ENCODE measurements at places on chromosomes 11 and 22.

- DNase-seq = no peak
These were observed 63.2 kb downstream of the ZBTB16 start for GRCh38 chr11:114122686-114123085.

GRCh38 chr11:86888164-86889000, 66.8 kb downstream of the FZD4 start:
- no peak for DNase-seq

DNA sequence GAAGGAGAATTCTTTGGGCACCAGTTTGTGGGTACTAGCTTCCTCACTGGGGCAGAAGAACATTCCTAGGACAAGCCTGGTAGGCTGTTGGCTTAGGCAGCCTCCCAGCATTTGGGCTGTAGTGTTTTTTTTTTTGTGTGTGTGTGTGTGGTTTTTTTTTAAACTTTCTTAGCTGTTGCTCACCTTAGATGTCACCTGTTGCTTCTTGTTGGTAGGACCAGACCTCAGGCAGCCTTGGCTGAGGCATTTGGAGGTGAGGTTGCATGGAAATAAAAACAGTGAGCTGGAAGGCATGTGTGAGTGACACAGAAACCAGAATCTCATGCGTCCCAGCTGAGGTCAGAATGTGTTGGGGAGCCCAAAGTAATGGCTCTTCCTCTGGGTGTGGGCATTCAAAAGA, 21.3 kb downstream of the AMPD3 start:
- DNase-seq = no peak

GRCh38 chr11:58576887-58577471, 1.3 kb upstream of the LPXN start:
- peak; percentile 36 for DNase-seq

GRCh38 chr22:38820020-38820419, 23.8 kb downstream of the NPTXR start:
- no peak for DNase-seq

DNA sequence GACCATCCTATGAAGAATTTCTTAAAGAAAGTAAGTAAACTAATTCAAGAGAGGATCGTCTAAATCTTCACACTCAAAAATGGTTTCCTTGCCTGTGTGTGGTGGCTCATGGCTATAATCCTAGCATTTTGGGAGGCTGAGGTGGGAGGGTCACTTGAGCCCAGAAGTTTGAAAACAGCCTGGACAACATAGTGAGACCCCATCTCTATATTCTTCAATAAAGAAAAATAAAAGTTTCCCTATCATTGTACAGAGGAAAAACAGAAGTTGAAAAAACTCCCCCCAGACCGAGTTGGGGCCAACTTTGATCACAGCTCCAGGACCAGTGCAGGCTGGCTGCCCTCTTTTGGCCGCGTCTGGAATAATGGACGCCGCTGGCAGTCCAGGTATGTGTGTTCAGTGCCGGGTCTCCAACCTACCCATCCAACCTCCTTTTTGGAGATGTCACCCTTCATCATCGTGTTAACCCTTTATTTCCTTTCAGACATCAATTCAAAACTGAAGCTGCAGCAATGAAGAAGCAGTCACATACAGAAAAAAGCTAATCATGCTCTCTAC, 3.0 kb downstream of the RPS25 start:
- DNase-seq = no peak

DNA sequence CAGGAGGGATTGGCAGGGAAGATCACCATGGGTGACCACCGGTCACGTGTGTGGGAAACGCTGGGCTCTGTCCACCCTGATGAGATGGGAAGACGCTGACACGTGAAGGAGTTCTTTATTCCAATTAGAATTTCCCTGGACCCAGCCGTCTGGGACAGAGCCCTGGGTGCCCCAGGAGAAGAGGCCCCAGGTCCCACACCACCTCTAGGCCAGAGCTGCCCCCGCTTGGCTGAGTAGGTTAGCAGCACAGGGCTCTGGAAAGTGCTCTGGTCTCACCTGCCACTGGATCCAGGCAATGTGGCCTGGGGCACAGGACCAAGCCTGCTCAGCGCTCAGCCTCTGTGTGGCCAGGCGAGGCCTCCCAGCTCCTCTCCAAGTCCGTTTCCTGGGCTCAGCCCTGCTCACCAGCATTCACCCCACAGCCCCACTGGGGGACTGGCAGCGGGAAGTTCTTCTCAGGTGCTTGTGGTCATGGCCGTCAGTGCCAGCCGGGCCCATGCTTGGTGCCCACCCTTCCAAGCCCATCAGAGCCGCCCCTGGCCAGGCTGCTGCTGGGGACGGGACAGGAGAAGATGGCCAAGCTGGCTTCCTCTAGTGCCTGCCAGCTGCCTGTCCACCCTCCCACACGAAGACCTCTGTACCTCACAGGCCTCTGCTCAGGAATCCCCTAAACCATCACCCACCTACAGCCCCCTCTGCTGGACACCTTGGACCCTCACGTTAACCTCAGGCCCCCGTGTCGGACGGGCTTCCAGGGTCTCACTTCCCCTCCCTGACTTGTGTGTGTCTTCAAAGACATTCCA, 62.5 kb upstream of the FGF3 start:
- DNase-seq = no peak

DNA sequence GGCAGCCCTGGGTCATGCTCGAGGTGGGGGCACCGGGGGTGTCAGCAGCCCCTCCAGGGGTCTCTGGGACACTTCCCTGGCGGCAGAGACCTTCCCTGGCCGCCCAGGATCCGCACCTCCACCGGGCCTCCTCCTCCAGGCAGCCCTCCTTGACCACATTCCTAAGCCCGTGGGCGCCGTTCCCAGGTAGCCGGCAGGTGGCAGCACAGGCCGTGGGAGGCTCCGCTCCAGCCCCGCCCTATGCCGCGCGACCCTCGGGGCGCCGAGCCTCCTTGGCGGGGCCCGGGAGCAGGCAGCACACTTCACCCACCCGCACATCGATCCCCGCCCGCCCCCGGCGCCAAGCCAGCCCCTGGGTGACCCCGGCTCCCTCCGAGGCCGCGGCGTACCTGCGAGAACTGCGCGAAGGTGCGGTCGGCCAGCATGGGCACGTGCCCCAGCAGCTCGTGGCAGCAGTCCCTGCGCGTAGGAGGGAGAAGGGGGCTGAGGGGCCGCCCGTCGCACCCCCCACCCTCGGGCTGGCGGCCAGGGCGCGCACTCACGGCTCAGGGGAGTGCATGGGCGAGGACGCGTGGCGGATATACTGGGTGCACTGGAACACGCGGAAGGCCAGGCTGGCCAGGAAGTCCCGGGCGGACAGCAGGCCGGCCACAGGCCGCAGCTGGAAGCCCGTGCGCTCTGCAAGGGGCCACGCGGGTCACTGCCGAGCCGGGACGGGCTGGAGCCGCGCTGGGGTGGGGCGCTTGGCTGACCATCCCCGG, 5.3 kb upstream of the INS start:
- DNase-seq = no peak

- DNase-seq = no peak
These were observed 2.7 kb downstream of the TNRC6B start for GRCh38 chr22:40180403-40180802.

GRCh38 chr11:79078456-79078855, 362.4 kb downstream of the TENM4 start:
- no peak for DNase-seq

GRCh38 chr11:128803449-128804245, 63.4 kb downstream of the KCNJ1 start:
- no peak for DNase-seq

- DNase-seq = no peak
These were observed 35.9 kb downstream of the MMP27 start for GRCh38 chr11:102669664-102670063.

GRCh38 chr11:58493676-58494075, 14.2 kb downstream of the OR5B21 start:
- no peak for DNase-seq

DNA sequence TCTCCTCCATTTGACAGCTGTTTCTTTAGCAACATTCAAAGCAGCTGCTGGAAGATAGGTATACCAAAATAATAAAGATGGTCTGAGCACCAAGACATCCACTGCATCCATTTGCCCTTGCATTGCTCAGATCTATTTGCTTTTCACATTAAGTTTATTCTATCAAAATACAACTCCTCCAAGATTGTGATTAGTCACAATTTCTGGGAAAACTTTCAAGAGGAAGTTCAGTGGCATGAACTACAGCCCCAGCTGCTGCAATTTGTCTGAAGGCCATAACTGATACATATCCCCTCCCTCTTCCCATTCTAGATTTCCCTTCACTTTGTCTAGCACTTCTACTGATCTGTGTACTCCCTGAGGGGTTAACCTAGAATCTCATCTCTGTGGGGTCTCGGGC, 117.5 kb upstream of the CEP126 start:
- DNase-seq = no peak

- DNase-seq = no peak
These were observed 64.6 kb downstream of the AMOTL1 start for GRCh38 chr11:94832604-94833235.

GRCh38 chr22:49589301-49589700, 238.4 kb downstream of the BRD1 start:
- DNase-seq = no peak

GRCh38 chr11:2932850-2933251, 3.6 kb upstream of the PHLDA2 start:
- peak; percentile 90 for DNase-seq

DNA sequence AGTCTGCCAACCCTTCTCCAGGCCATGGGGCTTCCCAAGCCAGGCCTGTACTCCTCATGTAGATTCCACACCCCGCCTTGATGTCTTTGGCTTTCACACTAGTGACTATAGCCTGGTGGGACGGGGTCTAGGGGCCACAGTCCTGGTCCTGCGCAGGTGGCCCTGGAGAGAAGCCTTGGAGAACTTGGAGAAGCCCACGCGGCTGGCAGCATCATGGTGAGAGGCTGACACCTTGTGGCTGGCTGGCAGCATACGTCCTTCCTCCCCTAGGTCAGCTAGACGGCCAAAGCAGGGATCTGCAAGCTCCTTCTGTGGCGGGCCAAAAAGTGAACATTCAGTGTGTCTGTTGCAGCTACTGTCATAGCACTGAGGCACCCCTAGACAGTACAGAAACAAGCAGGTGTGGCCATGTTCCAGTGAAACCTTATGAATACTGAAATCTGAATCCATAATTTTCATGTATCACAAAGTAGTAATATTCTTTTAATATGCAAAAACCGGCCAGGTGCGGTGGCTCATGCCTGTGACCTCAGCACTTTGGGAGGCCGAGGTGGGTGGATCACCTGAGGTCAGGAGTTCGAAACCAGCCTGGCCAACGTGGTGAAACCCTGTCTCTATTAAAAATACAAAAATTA, 42.0 kb downstream of the FAM83F start:
- DNase-seq = peak; percentile 59

DNA sequence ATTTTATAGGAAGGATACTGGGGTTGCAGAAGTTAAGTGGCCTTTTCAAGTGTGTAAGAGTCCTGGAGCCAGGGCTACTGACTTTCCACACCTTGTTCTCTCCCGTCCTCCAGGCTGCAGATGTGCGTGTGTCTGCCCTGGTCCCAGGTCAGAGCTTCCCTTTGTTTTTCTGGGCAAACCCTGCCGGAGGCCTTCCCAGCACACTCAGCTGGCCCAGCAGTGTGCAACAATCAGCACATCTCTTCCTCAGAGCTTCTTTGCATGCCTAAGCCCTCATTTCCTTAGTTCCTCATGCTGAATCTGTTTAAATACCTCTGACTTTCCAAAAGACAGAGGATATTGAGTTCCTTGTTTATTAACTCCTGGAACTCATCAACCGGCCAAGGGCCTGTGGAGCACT, 80.6 kb downstream of the KCNJ1 start:
- DNase-seq = no peak

DNA sequence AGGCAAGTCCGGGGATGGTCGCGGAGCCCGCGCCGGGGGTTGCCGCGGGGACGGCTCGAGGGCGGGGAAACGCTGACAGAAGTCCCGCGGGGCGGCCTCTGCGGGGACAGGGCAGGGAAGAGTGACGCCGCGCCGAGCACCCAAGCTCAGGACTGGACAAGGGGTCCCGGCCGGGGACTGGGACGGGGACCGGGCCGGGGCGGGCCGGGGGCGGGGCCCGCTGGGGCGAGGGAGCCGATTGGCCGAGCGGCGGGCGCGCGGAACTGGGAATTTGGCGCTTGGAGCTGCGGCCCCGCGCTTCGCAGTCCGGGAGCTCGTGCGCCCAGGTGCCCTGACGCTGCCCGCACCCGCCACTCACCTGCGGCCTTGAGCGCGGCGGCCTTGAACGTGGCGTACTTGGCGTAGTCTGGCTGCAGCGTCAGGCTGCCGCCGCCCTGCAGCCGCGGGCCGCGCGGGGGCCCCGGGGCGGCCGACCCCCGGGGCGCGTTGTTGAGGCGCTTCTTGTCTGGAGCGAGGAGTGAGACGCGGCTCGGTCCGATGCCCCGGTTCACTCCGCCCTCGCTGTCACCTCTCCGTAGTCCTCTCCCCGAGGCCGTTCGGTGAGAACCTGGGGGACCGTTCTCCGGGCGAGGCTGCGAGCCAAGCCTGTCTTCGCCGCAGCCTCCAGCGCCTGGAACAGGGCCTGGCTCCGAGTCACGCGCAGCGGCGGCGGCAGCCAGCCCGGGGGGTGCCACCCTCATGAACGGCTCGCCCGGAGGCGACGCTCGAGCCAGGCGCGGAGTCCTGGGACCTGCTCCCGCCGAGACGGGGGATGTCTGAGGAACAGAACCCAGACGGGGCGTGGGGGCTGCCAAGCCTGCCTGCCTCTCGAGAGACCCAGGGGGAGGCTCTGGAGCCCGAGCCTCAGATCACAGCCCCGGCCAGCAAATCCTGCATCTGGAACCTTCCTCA, 4.5 kb downstream of the SHISA8 start:
- no peak for DNase-seq

GRCh38 chr11:353179-353873, 16.0 kb upstream of the B4GALNT4 start:
- no peak for DNase-seq

DNA sequence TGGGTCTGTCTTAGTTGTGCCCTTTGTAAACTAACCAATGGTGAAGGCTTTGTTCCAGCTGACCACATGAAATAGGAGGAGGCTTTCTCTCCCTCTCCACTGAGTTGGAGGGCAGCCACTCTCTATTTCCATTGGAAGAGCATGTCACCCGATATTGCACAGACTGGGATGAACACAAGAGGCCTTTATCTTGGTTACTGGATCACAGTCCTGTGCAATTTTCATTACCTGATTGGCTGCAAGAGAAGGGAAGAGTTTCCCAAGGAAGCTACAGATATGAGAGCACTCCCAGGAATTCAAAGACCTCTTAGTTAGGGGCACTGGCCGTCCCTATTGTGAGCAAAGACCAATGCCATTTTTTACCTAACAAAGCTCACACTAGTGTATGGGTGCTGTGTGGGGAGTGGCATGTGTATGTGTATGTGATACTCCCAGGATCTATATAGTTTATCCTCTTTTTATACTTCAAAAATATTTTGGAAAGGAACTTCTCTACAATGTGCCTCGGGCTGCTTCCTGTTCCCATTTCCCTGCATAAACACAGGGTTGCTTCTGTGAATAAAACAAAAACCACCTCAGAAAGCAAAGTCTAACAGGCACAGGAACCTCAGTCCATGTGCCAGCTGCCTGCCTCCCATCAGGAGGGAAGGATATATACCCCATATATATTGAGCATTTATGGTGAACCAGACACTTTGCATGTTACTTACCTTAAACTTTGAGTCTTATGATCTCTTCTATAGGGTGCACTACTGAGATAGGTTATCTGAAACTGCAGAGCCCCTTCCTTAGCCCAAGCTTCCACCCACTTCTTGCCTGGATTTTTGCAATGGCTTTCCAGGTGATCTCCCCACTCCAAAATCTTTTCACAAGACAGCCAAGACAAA, 126.5 kb downstream of the RASSF10 start:
- no peak for DNase-seq

Measured in CD14-positive monocyte (primary cell).